ENCODE measurements at places on chromosomes 2 and 18.
A peak's percentile ranks its signal among the peaks of the same experiment; 100 is the strongest.

GRCh38 chr18:35707674-35708073, 126.1 kb downstream of the GALNT1 start:
- DNase-seq = peak; percentile 21

DNA sequence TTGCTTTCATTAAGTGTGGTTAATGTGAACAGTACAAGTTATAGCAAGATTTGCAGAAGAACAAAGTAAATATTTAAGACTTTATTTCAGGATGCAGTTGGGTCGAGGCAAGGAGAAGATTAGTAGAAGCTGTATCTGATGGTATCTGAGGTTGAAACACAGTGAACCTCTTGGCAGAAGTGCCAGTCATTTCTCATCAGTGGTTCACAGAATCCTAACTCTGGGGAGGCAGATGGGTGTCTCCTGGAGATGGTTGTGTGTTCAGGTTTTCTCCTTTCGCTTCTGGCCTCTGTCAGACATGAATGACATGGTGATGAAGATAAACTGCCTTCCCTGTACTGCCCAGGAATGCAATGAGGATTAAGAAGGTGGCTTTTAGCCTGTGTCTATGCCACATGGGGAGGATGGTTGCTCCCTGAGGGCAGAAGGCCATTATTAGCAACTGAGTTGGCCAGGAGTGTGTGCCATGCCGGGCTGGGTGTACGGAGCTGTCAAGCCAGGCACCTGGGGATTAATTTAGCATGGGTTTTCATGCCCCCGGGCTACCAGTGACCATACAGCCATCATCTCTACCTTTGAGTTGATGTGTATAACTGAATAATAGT, 28.0 kb downstream of the MGAT5 start:
- no peak for DNase-seq

- no peak for DNase-seq
Observed at GRCh38 chr2:205040323-205040722, 495.0 kb downstream of the PARD3B start.

GRCh38 chr2:137826373-137827372, 137.6 kb upstream of the HNMT start:
- no peak for DNase-seq

GRCh38 chr2:113079131-113079530, 11.4 kb downstream of the IL1F10 start:
- no peak for DNase-seq

DNA sequence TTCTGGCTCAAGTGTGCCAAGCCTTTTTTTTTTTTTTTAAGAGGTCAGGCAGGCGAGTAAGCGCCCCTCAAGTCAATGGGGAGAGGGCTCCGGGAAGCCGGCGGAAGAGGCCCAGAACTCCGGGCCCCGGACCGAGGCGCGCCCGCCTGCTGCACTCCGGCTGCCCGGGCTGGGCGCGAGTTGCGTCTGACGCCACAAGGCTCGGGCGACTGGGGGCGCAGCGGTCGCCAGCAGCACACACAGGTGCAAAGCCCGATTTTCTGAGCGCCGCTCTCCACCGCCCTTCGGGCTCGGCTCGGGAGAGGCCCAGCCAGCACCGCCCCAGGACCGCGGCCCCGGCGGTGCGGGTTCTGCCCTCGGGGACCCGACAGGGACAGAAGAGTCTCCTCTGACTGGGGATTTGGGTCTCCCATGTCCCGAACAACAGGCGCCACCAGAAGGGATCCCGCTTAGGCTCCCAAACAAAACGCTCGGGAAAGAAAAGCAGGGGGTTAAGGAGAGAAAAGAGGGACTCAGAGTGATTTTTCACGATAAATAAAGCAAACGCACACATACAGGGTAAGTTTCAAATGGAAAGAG, 787 bp downstream of the ERBB4 start:
- no peak for DNase-seq

GRCh38 chr18:45890606-45891005, 65.1 kb downstream of the SIGLEC15 start:
- no peak for DNase-seq

DNA sequence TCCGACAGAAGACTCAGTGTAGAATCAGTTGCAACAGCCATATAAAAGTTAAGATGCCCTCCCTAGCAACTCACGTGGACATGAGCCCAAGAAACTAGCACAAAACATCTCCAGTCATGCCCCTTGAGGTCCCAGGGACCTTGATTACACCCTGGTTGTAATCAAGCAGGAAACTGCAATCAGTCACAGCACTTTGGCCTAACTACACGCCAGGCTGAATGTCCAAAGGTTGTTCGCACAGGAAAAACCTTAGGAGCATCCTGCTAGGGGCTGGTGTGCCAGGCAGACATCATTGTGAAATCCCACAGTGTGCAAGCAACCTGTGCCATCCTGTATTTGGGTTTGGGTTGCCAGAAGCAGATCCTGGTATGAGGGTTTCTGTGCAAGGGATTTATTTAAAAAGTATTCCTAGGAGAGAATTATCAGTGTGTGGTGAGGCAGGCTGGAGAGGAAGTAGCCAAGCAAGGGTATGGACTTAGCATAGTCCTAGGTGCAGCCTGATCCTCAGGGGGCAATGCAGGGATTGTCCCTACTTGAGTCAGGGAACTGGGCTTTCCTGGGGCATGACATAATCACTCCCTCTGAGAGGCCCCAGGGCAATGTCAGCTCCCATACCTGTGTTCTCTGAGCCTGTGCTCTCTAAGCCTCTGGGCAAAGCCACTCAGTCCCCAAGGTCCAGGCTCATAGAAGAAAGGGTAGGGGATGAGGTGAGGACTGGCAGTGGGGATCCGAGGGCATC, 17.8 kb upstream of the SULT1C2 start:
- no peak for DNase-seq

GRCh38 chr18:39191058-39191457, 1625.5 kb upstream of the CELF4 start:
- no peak for DNase-seq

All from upper lobe of left lung (tissue), 6 donors.